ENCODE measurements at places on chromosomes 16 and 17.

- no peak for DNase-seq
Measured at GRCh38 chr17:50687200-50688066, 20.3 kb downstream of the ANKRD40 start.

DNA sequence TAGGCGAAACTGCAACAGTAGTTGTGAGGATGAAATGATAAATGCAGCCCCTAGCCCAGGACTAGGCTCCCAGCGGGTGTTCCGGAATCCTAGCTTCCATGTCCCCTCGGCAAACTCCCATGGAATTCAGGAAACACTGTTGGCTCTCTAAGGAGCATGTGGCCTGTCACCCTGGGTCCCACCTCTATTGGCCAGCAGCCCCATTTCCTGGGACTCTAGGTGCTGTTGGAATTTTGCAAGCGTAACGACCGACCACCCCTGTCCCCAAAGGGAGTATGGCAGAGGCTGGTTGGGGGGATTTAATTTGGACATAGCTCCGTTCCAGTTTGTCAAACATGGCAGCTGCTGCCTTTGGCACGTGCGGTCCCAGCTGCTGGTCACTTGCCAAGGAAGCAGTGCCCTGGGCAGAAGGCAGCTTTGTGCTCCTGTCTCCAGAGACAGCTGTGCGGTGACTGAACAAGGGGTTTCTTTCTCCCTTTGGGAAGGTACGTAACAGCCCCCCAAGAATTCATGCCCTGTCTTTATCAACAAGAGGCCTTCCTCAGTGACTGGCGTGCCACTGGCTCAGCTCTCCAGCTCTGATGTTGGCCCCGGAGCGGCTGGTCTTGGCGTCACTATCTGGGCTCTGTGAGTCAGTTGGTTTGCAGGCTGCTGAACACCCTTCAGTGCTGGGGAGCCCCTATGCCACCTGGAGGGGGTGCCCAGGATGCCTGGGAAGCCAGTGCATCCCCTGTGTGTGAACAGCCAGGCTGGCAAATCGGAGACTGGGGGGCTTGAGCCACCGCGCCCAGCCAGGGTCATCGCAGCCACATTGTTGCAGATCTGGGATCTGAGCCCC lies 235.2 kb upstream of the TNRC6C start:
- no peak for DNase-seq

DNA sequence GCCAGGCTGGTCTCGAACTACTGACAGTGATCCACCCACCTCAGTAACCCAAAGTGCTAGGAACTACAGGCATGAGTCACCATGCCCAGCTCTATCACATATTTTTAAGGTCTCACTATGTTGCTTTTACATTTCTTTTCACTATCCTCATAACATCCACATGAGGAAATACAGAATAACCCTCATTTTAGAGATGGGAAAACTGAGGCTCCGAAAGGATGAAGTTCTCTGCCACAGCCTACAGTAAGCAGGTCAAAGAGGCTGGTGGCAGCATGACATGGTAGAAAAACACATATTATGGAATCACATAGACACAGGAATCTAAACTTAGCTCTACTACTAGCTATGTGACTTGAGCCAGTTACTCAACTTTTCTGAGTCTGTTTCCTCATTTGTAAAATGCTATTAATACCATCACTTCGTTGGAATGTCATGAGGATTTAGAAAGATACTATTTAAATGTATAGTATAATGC lies 32.2 kb downstream of the APPBP2 start:
- DNase-seq, result no peak

DNA sequence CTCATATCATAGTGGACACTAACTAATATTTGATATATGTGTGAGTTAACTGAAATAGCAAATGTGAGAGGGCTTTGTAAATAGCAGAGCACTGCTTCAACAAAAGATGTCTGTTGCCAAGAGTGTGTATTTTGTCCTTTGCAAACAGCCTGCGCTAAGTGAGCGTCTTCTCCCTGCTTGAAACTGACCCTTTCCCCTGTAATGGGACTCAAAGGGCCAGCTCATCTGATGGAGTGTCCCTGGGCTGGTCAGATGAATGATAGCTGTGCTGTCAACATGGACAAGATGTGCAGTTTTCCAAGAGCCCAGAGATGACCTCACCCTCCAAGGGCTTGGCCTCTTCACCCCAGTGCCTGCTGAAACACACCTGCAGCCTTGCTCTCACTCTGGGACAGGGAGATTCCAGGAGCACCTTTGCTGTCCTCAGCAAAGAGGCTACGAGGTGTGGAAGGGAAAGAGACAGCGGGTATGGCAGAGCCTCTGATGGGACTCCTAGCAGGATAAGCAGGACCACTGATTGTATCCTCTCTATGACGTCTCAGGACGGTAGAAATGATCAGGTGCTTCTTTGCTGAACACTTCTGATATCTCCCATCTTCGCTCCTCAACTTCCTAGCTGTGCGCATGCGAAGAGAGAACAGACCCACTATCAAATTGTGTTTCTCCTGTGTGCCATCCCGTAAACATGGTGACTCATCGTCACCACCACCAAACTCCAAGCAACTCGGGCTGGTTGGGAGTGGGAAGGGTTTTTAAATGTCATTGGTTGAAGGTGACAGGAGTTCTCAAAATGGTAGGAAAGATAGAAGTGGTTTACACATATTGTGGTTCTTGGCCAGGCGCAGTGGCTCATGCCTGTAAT lies 35.8 kb upstream of the TBX2 start:
- no peak for DNase-seq

GRCh38 chr16:64077242-64077641 lies 1044.6 kb downstream of the CDH11 start:
- DNase-seq, result no peak

DNA sequence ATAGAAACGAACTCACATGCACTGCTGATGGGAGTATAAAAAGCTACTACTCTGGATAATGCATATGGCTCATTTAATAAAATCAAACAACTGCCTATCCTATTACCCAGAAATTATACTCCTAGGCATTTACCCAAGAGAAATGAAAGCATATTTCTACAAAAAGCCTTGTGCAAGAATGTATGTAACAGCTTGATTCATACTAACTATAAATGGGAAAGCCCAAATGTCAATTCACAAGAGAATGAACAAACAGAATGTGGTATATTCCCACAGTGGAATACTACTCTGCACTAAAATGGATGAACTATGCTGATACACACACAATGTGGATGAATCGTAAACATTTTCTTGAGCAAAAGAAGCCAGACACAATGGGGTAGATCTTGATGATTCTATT lies 38.4 kb downstream of the KIAA0753 start:
- DNase-seq, result no peak

GRCh38 chr16:4179763-4180260 lies 62.1 kb downstream of the SRL start:
- DNase-seq, result no peak

GRCh38 chr17:76032073-76032779 lies 5.1 kb upstream of the EVPL start:
- DNase-seq, result no peak

GRCh38 chr17:75642784-75643642 lies 9.8 kb downstream of the SMIM5 start:
- DNase-seq, result no peak

DNA sequence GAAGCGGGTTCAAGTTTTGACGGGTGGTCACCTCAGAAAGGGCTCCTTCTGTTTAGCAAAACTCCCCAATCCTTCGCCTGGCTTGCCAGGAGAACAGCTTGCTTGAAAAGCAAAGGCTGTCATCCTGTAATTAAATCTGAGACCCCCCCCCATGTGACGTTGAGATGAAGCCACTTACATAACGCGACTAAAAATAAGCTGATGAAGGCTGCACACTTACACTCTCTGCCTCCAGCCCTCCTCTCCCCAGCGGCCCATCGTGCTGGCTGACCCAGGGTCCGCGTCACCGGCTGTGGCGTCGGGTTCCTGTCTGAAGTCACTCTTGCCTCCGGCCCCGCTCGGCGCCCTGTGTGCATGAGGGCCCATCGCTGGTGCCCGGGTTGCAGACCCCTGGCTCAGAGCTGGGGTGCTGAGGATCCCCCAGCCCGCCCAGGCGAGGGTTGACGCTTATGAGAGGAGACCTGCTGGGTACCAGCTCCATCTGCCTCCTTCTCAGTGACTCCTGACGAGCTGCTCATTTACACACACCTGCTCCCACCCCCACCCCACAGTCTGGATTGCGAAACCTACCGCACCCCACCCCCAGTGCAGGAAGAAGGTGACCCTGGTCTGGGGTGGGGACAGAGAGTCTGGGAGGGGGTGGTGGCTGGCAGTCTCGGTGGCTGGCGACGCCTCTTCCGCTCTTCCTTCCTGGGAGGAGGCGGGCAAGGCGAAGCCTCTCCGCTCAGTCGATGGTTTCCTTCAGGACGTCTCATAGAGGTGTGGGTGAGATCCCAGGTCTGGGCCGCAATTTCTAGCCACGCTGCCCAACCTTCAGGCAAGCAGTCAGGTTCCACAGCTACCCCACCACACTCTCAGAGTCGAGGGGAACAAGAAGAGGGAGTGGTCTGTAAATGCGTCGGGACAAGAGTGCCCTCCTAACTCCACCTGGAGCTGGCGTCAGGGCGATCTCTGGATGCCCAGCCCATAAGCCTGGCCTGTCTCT lies 3.1 kb upstream of the BAIAP2 start:
- no peak for DNase-seq

- no peak for DNase-seq
Measured at GRCh38 chr16:86382067-86382773, 128.1 kb upstream of the FOXF1 start.

DNA sequence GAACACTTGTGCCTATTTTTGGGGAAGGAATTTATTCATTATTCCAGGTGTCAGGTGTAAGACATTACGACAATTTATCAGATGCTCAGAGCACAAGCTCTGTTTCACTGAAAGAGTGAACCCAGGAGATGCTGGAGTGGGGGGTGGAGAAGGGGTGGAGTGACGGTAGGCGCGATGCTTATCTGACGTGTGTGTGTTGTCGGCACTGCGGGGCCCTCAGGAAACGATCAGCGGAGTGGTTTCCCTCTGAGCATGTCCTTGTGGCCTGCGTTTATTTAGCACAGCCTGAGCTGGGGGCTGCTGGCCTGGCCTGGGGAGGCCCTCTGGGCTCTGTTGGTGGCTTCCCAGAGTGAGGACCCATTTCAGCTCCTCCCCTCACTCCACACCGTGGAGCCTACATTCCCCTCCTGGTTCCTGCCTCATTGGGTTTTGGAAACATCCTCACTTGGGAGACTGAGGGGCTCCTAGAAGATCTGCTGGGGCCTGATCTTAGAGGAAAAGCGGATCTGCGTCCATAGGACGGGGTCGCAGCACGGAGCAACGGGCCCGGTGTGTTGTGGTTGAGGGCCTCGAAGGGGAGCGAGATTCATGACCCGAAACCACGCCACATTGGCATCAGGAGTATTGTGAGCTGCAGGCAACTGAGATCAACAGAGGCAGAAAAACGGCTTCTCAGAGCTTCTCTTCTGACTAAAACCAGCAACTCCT lies 19.0 kb upstream of the GNG13 start:
- no peak for DNase-seq

DNA sequence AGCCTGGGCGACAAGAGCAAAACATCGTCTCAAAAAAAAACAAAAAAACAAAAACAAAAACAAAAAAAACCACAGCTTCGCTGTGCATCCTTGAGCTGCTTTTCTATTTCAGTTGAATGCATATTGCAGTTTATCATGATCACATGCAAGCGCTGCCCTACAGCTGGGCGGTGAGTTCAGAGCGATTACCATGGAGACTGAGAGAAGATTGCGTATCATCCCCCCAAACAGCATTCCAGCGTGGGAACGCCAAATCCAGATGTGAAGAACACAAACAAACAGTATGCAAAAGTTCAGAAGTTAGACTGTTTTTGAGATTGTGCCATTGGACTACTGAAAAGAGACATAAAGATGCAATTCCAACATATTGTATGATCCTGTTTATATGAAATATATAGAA lies 15.1 kb upstream of the SLC52A1 start:
- no peak for DNase-seq

- no peak for DNase-seq
Measured at GRCh38 chr17:55530064-55530463, 18.8 kb upstream of the SMIM36 start.

- no peak for DNase-seq
Measured at GRCh38 chr16:84332975-84333684, 35.2 kb upstream of the ATP2C2 start.

GRCh38 chr17:45131616-45132319 lies 547 bp downstream of the PLCD3 start:
- no peak for DNase-seq

- DNase-seq, result no peak
Measured at GRCh38 chr17:68452724-68453290, 4.5 kb downstream of the WIPI1 start.

GRCh38 chr16:81837312-81837751 lies 58.2 kb downstream of the PLCG2 start:
- DNase-seq, result no peak

DNA sequence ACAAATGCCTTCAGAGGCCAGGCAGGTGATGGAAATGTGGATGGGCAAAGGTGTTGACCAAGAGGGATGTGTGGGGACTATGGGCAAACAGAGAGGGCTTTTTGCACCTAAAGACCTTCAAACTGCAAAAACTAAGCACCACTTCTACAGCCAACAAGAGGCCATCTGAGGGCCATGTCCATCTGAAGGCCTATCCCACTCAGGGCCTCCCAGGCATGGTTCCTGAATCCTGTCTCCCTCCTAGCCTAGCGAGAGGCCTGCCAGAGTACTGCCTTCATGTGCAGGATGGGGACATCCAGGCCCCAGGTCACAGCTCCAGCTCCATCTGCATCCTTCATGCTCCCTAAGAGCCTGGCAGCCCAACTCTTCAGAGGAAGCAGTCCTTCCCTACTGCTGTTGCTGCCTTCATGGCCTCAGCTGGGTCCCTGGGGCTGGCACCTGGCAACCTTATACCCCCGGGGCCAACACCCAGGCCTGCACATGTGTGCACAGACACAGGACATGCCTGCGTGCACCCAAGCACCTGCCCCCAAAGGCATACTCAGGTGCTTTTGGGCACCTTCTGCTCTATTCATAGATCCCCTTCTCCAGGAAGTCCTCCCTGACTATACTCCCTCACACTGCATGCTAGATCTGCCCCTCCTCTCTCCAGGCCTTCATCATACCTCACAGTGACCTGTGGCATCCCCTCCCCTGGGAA lies 95.2 kb downstream of the C16orf78 start:
- no peak for DNase-seq

GRCh38 chr17:63561819-63562218 lies 11.5 kb downstream of the DCAF7 start:
- DNase-seq, result no peak

GRCh38 chr16:73725156-73725555 lies 571.5 kb upstream of the PSMD7 start:
- DNase-seq, result no peak

DNA sequence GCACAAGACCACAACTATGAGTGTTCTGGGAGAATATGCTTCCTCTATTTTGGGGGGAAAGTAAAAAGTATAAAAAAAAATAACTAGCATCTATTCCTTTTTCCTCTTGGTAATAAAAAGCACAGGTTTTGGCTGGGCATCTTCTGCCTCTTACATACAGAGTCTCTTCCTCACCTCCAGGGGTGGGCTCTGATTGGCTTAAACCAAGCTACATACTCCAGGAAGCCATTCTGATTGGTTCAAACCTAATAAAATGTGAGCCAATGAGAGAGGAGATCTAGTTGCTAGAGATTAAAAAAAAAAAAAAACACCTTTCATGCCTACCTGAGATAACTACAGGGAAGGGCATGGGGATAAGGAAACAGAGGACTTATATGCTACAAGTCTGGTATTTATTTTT lies 365.9 kb upstream of the ERCC4 start:
- no peak for DNase-seq

Measured in RWPE1 (cell line).